ENCODE measurements at places on chromosomes 2 and 18. TPM values are rescaled to one million over a fixed set of nuclear protein-coding genes. Genes with fewer than 3 reads are reported as not detected.
A peak's percentile ranks its signal among the peaks of the same experiment; 100 is the strongest.

DNA sequence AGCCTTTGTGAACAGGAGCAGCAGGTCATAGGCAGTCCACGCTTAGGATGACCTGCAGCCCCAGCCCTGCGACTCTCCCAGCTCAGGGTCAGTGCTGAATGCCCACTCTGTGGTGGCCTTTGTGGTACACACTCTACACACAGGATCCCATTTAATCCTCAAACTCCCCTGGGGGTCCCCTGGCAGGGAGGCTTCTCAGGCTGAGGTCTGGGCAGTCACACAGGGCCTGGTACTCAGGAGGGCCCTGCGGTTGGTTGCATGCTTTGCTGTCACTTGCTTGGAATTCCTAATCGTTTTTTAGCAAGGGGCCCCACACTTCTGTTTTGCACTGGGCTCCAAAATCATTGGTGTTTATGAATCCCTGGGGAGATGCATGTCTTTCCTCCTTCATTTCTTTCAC is 113.0 kb downstream of the EML6 start:
- DNase-seq: no peak

GRCh38 chr2:47555368-47555767 is 152.4 kb downstream of the MSH2 start:
- DNase-seq: no peak

DNA sequence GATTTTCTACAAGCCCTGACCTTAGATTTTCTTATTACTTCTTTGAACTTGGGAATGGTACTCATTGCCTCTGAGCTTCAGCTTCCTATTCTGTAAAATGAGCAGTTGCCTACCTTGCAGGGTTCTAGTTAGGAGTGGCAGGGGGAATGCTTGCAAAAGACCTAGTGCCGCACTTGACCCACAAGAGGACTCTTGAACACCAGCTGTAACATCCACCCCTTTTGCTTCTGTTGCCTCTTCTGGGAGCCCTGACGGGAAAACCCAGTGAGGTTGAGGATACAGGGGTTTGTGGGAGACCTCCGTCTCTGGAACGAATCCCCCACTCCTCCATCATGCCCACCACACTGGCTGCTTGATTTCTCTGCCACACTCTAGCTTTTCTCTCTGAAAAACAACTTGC is 27.1 kb upstream of the LBH start:
- DNase-seq: no peak

The SIX3 gene
- not detected for total RNA-seq

The IL1F10 gene
- total RNA-seq: not detected

The PCARE gene
- total RNA-seq: not detected

The CYS1 gene
- total RNA-seq: 11.4 TPM

- no peak for DNase-seq
Observed at GRCh38 chr18:35247412-35248249, 6.8 kb downstream of the ZNF397 start.

DNA sequence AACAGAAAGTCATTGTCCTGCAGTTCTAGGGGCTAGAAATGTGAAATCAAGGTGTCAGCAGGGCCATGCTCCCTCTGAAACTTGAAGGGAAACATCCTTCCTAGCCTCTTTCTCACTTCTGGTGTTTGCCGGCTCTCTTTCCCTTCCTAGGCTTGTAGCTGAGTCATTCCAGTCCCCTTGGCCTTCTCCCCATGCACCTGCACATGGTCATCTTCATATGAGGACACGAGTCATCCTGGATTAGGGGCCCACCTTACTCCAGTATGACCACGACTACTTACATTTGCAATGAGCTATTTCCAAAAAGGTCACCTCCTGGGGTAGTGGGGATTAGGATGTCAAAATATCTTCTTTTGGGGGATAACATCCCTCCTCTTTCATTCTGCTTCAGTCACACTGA is 168.5 kb upstream of the CXCR4 start:
- DNase-seq: no peak

- no peak for DNase-seq
Observed at GRCh38 chr18:42425025-42425424, 470.0 kb downstream of the PIK3C3 start.

DNA sequence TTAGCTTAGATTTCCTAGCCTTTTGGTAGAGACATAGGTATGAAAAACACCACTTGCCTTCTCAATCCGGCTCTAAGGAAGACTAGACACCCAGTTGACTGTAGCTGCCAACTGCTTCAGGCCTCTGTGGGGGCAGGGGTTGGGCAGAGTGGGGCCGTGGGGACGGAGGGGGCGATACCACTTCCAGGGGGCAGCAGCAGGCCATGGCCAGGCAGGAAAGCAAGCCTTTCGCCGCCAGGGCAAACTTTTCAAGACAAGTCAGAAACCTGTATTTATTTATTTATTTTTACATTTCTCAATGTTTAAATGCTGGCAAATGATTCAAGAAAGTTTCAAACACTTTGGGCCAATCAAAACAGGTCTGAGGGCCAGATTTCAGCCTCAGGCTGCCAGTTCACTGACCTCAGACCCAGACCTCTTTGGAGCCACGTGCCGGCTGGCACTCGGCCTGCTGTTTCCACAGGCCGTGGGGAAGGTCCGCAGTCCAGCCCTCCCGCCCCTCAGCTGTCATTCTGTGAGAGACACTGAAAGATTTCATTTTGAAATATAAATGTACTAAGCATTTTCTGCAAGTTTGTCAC is 63.8 kb downstream of the MEX3C start:
- DNase-seq: no peak

GRCh38 chr2:101871480-101871879 is 120.3 kb upstream of the IL1R2 start:
- no peak for DNase-seq

GRCh38 chr2:220057916-220058315 is 430.5 kb downstream of the SLC4A3 start:
- DNase-seq: no peak

The GEN1 gene
- 3.5 TPM for total RNA-seq

GRCh38 chr2:201219328-201220096 is 36.6 kb downstream of the CASP10 start:
- no peak for DNase-seq

GRCh38 chr18:77025831-77026363 is 106.7 kb downstream of the MBP start:
- DNase-seq: no peak

DNA sequence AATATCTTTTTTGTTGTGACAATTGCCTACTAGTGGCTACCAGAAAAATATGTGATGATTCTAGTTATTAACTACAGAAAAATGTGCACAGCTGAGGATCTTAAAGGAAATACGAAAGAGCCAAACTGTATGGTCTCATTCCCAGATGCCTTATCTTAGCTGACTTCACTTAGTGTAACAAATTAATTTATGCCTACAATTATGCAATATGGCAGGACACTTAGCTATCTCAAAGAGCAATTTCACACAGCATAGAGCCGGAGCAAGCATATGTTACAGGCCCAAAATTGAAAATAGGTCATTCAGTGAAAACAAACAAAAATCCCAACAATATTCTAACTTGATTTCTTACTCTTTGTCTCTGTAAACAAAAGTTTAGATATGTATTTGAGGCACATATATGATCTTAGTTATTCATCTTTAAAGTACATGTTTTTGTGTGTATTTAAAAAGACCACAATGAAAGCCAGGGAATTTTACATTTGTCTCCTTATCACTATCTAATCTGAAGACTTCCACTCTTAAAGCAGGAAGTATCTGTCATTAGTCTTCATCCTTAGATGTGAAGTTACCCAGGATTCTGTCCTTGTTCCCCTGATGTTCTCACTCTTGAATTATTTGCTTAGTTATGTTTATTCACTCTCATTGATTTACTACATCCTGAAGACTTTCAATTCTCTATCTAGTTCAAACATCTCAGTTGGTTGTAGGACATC is 1579.0 kb upstream of the NXPH2 start:
- DNase-seq: no peak

The L3MBTL4 gene
- total RNA-seq: 4.2 TPM

DNA sequence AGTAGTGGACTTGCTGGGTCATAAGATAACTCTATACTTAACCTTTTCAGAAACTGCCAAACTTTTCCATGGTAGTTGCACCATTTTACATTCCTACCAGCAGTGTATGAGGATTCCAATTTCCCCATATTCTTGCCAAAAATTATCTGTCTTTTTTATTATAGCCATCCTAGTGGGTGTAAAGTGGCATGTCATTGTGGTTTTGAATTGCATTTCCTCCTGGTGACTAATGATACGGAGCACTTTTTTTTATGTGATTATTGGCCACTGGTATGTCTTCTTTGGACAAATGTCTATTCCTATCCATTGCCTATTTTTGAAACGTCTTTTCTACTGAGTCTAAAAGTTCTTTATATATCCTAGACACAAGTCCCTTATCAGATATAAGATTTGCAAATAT is 44.3 kb downstream of the CACNB4 start:
- DNase-seq: no peak

The C2orf66 gene
- total RNA-seq: 0.30 TPM

The PHLPP1 gene
- total RNA-seq: 14.2 TPM

DNA sequence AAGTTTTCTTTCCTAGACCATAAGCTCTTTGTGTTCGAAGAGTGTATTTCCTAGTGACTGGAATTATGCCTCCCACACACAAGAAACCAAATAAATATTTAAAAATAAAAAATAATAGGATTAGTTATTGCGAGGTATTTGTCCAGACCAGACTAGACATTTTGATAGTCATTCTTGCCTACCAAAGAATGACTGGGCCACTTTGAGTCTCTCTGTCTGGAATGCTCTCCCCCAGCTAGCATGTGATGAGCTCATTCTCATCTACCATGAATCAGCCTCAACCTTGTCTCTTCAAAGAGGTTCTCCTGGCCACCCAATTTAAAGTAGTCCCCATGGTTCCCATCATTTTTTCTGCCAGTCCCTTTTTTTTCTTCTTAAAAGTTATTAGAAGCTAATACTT is 13.9 kb upstream of the DSC1 start:
- DNase-seq: no peak

GRCh38 chr2:95121093-95121406 is 558 bp downstream of the MRPS5 start:
- DNase-seq: no peak

DNA sequence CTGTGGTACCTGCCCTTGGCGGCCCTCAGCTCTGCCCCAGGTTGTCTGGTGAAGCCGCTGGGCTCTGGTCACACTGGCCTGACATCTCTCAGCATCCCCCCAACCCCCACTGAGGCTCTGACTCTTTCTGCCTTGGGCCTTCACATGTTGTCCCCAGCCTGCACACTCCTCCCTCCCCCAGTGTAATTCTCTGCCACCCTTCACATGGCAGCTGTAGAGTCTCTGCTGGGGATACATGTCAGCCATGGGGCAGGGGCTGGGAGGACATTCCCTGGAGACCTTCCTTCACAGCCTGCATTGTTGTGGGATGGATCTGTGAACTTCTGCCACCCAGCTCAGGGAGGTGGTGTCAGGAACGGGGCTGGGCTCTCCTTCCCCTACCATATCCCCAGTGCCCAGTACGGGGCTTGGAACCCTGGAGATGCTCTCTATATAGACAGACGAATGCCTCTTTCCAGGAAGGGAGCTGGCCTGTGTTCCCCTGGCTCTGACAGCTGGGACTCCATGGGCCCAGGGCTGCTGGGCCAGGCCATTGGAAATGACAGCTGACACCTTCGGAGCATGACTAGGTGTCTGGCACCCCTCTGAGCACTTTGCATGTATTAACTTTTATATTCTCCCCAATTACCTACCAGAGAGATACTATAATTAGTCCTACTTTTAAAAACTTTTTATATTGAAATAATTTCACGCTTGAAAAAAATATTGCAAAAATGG is 151.5 kb downstream of the INHBB start:
- DNase-seq: no peak

- DNase-seq: no peak
Observed at GRCh38 chr2:233213011-233213410, 38.5 kb upstream of the ATG16L1 start.

The PLGLB1 gene
- total RNA-seq: 2.0 TPM

DNA sequence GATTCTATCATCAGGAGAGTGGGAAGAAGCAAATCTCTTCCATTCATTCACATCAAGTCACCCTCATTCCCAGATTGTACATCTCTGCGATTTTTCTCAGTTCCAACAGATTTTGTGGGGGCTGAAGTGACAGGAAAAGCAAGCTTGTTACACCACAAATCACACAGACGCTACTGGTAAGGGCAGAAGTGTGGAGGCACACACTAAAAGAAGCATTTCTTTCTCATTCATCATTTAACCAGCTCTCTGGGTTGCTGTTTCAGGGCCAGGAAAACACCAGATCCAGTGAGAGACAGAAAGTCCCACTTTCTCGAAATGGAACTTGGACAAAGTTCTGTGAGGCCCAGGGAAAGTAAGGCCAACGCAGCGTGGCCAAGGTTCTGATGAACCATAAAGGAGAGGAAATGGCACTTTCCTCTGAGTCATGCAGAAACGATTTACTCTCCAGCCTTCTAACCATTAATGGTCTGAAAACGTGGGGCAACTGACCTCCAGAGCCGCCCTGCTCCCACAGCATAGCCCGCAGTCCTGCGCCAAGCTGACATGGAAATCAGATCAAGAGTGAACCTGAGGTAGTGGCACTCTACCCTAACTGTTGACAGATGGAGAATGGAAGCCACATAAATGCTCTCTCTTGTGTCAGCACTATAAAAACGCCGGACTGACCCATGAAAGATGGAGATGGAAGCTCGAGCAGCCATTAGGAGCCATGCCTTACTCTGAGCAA is 191.0 kb downstream of the C1D start:
- peak; percentile 83 for DNase-seq

GRCh38 chr18:48590678-48591077 is 51.8 kb downstream of the CTIF start:
- peak; percentile 73 for DNase-seq

GRCh38 chr2:36455788-36456187 is 100.2 kb downstream of the CRIM1 start:
- DNase-seq: no peak

- DNase-seq: peak; percentile 87
Observed at GRCh38 chr18:4455113-4455811, at the start of gene DLGAP1. DLGAP1 (minus strand) TSS chr18:4455307.

DNA sequence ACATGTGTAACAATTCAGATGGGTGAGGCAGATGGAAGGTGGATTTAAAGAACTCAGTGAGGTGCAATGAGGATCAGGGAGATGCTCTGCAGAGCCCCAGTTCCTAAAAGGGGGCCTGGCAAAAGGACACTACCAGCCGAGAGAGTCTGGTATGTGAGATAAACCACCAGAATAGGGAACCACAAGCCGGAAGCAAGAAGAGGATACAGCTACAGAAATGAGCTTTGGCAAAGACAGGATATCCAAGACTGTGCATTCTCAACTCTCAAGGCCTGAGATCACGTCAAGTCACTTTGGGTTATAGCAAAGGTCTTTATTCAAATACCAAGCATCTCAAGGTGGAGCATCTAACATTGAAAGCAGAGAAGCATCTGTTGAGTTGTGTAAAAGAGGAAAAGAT is 293.5 kb downstream of the ARHGAP15 start:
- no peak for DNase-seq

GRCh38 chr2:46936566-46936965 is 21.0 kb upstream of the MCFD2 start:
- no peak for DNase-seq

The RTTN gene
- 17.5 TPM for total RNA-seq

The VWA3B gene
- total RNA-seq: 1.0 TPM

DNA sequence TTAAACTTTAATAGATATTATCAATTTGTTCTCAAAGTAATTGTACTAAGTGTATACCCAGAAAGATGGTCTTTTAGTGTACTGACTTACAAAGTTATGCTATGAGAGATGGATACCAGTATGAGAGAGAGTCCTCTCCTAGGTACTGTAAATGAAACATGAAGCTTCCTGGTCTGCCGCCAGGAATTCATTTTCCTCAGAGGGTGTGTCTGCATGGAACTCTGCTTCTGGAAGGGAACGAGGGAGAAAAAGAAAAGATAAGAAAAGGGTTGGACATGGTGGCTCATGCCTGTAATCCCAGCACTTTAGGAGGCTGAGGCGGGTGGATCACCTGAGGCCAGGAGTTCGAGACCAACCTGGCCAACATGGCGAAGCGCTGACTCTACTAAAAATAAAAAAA is 2.2 kb upstream of the SSB start:
- DNase-seq: no peak

The LCT gene
- total RNA-seq: not detected
